ENCODE measurements at places on chromosomes 7 and 10.

- peak; percentile 37 for DNase-seq
These were observed 12.8 kb downstream of the CDHR3 start for GRCh38 chr7:105975770-105976417.

DNA sequence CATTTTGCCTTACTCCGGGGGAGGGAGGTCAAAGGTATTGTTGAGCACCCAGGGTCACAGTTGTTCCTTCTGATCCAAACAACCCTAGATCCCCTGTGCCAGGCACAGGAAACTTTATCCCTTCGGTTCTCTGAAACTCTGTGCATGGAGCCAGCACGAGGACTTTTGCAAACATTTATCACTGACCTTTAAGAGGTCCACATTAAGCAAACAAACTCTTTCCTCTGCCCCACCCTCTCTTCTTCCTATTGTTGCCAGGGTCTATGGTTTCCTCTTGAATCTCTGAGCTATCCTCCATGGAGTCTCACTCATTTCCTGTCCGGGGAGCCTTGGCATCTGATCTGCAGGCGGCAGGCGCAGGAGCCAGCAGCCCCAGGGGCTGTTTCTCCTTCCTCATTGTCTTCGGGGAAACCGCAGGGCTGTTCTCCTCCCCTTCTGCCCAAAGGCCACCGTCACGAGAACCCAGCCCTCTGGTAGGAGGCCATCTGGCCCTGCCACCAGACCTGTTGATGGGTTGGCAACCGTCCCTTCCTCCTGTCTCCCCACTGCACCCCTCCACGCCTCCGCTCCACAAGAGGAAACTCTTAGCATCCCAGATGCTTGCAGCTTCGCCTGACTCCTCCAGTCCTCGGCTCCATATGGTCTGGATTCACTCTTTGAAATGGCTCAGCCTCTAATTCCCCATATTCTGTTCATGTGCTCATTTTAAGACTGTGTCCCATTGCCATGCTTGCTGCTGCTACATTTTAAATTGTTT, 327.3 kb upstream of the NRP1 start:
- DNase-seq: peak; percentile 72

DNA sequence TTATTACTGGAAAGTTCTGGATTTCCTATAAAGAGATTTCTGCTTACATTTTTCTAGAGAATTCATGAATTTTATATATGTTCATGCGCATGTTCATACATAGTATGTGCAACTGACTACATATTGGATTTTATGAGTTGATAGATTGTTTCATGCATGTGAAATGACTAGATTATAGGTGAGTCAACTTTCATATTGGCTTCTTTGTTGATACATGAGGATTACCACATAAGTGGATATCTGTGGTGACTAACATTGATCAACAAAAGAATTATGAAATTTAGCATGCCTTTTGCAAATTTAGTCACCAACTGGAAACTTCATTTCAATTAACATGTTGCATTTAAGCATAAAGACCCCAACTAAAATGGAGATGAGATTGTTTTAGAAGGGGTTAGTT, 99.0 kb downstream of the GNAT3 start:
- no peak for DNase-seq

DNA sequence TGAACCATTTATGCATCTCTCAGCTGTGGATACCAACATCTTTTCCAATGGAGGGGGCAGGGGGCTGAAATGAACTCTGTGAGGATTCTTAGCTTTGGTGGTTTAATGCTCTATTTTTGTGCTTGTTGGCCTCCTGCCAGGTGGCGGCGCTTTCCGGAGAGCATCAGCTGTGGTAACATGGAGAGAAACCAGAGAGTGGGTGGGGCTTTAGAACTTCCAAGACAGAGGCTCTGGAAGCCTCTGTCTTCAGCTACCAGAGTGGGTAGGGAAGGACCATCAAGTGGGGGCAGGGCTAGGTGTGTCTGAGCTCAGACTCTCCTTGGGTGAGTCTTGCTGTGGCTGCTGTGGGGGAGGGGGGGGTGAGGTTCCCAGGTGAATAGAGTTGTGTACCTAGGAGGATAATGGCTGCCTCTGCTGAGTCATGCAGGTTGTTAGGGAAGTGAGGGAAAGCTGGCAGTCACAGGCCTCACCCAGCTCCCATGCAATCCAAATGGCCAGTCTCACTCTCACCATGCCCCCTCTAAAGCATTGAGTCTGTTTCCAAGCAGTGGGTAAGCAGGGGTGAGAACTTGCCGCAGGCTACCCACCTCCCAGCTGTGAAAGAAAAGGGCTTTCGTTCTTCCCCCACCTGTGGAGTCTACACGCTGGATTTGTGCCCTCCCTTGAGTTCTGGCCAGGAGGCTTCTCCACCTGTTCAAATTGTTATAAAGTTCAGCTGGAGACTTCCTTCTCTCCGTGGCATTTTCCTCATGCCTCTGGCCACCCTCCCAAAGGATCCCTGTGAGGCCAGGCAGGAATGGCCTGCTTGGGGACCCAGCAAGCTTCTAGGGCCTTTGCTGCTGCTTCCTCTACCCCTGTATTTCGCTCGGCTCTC, 527.0 kb downstream of the NEBL start:
- DNase-seq: peak; percentile 88

DNA sequence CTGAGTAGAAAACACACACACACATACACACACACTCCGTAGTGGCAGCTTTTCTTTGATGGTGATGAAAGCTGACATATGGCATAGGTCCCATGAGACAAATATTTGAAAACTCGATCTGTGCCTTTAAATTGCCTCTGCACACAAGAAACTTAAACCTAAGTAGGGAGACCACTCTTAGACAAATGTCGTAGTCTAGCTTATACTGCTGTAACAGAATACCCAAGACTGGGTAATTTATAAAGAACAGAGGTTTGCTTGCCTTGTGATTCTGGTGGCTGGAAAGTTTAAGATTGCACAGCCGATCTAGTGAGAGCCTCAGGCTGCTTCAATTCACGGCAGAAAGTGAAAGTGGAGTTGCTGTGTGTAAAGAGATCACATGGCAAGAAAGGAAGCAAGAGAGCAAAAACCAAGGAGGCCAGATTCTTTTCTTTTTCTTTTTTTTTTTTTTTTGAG, 489.4 kb upstream of the SORCS1 start:
- peak; percentile 23 for DNase-seq

GRCh38 chr10:127462643-127463295, 86.3 kb upstream of the NPS start:
- DNase-seq: no peak

GRCh38 chr10:11335167-11335652, 276.2 kb downstream of the USP6NL start:
- DNase-seq: peak; percentile 60

DNA sequence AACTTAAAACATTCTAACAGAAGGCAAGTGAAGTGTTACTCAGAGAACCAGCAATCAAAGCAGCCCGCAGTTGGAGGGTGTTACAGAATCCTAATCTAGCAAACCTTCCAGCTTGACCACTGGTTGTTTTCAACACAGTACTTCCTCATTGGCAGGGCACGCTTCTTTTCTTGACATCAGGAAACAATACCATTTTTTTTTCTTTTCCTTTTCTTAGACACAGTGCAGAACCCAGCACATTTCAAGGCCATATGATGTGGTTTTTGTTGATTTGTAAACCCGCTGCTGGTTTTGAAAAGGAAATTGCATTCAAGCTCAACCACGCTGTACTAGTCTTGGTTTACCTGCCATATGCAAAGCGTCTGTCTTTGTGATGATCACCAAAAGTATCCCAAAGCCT, 33.4 kb downstream of the RHOBTB1 start:
- no peak for DNase-seq

- DNase-seq: peak; percentile 98
These were observed 702 bp upstream of the KAZALD1 start for GRCh38 chr10:101060951-101061623.

- no peak for DNase-seq
These were observed 57.5 kb upstream of the DNAAF5 start for GRCh38 chr7:668958-669357.

DNA sequence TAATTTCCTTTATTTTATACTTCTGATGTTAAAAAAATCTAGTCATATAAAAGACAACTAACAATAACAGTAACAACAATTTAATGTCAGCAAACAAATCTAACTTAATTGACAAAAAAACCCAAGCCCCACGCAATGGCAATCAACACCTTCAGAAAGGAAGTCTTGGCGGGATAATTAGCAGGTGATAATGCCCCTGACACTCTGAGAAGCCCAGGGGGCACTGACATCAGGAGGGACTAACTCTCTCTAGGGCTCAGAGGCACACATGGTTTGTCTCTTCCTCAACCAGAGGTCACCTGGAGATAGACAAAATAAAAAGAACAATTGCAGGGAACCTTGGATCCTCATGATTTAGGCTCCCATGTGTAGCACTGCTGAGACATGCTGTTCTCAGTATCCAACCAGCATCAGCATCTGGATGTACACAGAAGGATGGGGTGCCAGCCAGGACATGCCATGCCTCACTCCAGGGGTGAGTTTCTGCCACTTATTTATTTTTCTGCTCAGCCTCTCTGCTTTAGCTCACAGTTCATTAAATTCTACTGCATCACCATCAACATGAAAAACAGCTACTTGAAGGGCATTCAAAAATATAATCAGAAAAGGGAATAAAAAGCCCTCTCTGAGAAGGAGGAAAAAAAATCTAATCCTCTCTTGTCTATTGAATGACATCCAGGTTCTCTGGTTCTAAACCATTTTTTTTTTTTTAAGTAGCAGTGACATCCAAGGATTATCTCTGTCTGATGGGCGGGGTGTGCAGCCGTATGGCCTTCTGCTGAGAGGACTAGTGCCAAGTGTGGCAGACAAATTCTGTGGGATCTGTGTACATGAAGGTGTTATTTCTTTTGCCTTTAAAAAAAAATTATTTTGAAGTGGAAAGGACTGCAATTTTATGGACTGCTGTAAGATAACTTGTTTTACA, 96.3 kb downstream of the ATXN7L1 start:
- DNase-seq: no peak

DNA sequence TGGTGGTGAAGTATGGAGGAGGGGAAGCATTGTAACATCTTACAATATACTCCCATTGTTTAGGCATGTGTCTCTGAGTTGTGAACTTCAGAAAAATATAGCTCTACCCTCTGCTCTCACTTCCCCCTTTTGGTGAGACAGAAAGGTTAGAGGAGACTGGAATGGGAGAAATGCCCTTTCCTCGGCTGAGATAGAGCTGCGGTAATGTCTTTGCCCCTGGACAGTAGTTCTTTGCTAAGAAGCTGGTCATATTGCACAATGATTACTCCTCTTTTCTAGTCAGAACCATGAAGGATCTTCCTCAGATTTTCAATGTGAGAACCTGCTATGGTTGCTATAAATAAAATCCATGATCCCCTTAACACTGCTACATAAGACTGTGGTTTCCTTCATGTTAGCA, 171.0 kb downstream of the SEM1 start:
- no peak for DNase-seq

DNA sequence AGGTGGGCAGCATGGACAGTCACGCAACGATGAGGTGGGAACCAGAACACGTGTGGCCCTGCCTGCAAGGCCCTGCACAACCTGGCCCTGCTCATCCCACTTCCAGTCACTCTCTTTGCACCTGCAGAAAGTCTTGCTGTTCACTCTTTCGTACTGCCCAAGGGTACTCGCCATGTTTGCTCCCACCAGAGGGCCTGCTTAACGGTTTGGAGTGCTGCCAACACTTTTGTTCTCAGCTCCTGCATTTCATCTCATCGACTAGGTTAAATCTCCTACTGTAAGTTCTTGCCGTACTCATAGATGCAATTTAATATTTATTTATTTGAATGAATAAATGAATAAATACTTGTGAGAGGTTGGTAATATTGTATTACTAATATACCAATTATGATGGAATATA, 315.3 kb downstream of the SDK1 start:
- no peak for DNase-seq

GRCh38 chr7:26398756-26399509, 107.3 kb downstream of the SNX10 start:
- DNase-seq: peak; percentile 50

- DNase-seq: no peak
These were observed 389.4 kb upstream of the AUTS2 start for GRCh38 chr7:69208848-69209247.

- no peak for DNase-seq
These were observed 131.8 kb upstream of the UNC5B start for GRCh38 chr10:71080381-71081228.

DNA sequence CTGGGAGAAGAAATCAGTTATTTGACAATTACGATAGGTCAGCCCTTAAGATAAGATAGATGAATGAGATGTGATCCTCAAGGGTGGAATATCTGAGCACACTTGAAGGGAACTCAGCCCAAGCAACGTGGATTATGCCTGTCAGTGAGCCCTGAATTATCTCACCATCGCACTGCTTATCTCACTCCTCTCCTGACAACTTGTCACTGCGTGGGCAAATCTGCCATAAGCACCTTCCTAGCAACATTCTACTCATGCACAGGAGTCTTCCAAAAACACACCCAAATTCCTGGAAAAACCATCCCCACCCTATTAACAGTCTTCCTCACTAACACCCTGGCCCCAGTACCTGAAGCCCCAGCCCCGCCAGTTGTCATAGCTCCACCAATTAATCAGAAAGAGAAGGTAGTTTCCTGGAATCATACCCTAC, 46.5 kb upstream of the IL6 start:
- no peak for DNase-seq

DNA sequence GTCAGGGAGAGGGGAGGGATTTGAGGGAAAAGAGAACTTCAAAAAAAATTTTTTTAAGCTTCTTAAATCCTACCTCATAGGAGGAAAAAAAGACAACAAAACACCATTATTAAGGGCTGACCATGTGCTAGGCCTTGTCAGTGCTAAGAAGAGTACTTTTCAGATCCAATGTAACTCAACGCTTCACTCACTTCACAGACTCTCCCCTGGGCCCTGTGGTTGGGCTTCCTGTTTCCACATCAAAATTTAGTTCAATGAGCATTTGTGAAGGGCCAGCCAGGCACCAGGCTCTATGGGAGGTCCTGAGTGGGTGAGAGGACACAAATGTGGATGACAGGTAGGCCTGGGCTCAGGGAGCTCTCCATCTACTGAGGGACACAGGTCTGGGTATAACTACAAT, 249.8 kb downstream of the PTEN start:
- no peak for DNase-seq

DNA sequence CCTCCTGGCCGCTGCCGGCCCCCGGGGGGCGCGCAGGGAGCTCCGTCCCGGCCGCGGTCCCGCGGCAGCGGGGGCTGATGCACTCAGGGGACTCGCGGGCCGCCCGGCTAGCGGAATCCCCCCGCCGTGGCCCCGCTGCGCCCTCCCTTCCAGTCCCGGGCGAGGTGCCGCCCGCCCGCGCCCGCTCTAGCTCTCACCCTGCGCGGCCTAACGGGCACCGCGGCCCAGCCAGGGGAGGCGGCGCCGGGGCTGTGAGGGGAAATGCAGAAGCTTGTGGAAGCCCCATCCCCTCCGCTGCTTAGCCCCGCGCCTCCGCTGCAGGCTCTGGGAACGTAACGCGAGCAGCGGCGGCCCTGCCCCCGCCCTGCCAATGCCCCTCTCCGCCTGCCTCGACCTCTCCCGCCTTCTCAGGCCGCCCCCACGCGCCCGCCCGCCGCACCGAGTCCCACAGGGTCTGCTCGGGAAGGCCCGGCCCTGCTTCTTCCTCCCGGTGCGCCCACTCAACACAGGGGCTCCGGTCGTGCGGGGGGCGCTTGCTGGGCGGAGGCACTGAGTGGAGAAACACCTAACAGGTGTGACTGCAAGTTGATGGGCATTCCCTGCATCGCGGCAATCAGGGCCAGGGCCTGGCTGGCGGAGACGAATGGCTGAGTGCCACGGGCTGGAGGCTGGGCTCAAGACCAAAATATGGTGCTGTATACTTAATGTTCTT, 384 bp upstream of the TMEM229A start:
- DNase-seq: peak; percentile 52

Measured in ELF-1 (cell line).